GM23248 (cell line): ENCODE measurements at places on chromosomes 3 and 15. TPM values are rescaled to one million over a fixed set of nuclear protein-coding genes. Genes with fewer than 3 reads are reported as not detected.
A peak's percentile ranks its signal among the peaks of the same experiment; 100 is the strongest.

DNA sequence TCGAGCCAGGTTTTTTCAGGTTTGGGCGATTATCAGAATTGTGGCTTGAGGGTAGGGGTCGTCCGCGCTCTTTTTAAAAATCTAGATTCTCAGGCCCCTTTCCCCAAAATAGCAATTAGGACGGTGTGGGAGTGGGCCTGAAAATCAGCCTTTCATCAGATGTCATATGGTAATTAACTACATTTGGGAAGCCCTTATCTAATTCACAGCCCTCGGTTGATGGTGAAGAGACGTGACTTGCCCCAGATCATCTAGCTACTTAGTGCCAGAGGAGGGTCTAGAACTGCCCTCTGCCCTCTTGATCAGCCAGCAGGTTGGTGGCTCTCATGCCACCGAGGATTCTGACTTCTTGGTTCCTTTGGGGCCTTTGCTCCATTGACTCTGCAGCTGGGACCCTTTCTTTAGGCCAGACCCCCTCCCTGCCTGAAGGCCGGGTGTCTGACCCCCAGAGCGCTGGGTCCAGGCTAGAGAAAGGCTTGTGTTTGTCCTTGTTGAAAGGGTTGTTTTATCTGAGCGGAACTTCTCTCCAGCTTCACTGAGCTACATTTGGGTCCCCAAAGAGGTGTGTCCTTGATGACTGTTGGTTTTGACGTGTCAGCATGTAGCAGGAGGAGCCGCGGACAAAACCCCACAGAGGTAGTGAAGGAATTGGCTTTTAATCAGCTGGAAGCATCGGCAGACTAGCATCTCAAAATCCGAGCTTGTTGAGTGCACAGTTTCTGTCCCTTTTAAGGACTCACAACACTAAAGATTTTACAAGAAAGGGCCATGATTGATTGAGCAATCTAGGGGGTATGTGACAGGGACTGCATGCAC, 857 bp downstream of the AEN start:
- no peaks in the 10 kb centered on the region for H3K27me3 ChIP-seq
- peak overlapping the region; percentile 98 for H3K27ac ChIP-seq
- peaks cover 27% of the 10 kb centered on the region for H3K4me1 ChIP-seq
- DNase-seq, result peak; percentile 75
- H3K36me3 ChIP-seq, result peaks cover 4% of the 10 kb centered on the region; the same call in 1 of the 2 replicates

DNA sequence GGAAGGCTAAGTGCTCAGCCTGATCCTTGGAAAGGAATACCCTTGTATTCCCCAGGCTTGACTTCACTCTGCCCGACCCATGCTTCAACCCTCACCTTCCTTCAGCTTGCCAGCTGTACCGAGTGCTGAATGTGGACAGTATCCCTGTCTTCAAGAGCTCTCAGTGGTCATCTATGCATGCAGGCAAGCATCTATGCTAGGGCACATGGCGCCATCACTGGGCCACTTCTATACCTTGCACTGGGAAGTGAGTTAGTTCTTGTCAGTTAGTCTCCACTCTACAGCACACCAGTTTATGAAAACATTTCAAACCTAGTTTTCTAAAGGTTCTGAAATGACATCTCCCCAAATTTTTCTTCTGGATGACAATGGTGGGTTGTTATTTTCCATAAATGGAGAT, 82.0 kb upstream of the MYRIP start:
- H3K4me3 ChIP-seq, result no peak overlapping the region
- H3K27ac ChIP-seq, result no peak overlapping the region
- no peaks in the 10 kb centered on the region; the same call in 1 of the 2 replicates for H3K27me3 ChIP-seq
- peak; percentile 14 for DNase-seq

Gene TOP2B
- 58.4 and 70.1 TPM in 2 replicates for total RNA-seq

DNA sequence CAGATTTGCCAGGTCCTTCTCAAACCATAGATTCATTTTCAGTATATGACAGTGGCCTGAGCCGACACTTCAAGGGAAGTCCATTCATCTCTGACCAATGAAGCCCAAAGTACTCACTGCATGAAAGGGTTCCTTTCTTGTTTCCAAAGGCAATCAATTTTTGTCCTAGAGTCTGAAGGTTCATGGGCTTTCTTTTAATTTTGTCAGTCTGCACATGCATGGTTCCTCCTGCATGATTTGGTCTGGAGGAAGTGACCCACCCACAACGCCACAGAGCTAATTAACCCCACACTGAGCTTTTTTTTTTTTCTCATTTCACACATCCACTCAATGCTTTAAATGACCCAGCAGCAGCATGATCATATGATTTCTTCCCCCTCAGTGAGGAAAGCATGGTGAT, 216.4 kb downstream of the TIGIT start:
- peaks cover 33% of the 10 kb centered on the region for H3K4me1 ChIP-seq
- no peak overlapping the region for H3K27ac ChIP-seq
- no peaks in the 10 kb centered on the region for H3K36me3 ChIP-seq

DNA sequence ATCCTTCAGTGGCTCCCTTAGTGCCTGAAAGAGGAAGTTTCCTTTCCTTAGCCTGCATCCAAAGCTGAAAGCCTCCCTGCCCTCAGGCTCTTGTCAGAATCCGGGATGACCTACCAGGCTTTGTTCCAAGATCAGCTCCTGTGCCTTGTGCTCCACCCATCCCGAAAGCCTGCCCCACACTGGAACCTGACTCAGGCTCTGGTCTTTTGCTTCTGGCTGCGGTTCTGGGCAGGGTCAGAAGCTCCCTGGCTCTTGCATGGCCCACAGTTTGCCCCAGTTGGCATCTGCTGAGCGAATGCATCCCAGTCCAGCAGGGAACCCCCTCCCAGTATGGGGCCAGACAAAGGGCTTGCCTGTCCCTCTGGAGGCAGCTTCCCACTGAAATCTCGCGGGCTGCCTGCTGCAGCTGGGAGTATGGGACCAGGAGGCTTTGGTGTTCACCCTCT, 25.9 kb upstream of the KIF23 start:
- H3K27me3 ChIP-seq, result no peaks in the 10 kb centered on the region
- peaks cover 22% of the 10 kb centered on the region for H3K4me1 ChIP-seq
- H3K4me3 ChIP-seq, result no peak overlapping the region
